RCC 7860 (cell line): ENCODE measurements at places on chromosomes 12 and 14.

DNA sequence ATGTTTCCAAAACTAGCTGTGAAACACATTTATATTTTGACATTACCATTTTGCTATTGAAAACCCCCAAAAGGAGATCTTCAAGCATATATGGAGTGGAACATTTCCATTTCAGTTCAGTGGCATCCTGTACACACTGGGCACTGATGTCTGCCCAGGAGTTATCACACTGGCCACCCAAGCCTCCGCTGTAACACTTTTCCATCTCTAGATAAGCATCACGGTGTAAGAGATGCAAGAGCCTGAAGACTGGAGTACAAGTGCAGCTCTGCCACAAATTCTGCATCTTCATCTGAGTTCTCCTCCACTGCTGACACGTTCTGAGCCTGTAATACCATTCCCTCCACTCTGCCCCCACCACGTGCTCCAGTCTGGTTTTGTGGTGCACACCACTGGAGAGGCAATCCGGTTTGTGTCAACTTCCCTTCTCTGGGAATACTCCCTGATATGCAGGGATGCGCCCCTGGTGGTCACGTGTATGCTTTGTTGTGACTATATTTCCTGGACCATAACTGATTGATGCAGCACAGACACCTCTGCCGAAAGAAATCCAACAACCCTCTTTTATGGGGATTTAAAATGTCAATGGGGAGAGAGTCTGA, 12.7 kb downstream of the SPTLC2 start:
- no peak for DNase-seq

GRCh38 chr14:59254146-59254910, 65.9 kb downstream of the DAAM1 start:
- DNase-seq: peak; percentile 24

DNA sequence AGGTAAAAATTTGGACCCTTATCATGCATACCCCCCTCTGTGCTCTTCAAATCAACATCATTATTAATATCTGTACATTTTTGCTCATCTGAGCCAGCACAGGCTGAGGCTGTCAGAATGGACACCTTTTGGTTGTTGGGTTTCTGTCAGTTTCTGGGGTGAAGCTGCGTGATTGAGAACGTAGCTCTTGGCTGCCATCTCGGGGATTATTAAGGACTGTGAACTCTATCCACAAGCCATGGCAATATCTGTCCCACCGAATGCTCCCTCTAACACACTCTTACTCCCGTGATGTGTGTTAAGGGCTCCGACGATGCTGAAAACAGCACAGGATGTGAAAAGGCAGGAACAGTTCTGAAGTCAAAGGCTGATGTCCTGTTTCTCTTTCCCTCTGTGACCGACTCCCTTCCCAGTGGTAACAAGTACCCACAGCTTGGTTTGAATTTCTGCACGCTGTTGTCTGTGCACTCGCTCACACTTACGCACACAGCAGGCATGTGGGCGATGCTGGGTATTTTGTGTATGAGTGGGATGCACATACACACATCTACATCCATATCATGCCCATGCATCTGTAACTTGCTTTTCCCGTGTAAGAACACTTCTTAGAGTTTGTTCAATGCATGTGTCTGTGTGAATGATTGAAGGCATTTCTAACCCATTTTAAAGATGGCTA, 405.6 kb downstream of the TMEM121 start:
- no peak for DNase-seq

DNA sequence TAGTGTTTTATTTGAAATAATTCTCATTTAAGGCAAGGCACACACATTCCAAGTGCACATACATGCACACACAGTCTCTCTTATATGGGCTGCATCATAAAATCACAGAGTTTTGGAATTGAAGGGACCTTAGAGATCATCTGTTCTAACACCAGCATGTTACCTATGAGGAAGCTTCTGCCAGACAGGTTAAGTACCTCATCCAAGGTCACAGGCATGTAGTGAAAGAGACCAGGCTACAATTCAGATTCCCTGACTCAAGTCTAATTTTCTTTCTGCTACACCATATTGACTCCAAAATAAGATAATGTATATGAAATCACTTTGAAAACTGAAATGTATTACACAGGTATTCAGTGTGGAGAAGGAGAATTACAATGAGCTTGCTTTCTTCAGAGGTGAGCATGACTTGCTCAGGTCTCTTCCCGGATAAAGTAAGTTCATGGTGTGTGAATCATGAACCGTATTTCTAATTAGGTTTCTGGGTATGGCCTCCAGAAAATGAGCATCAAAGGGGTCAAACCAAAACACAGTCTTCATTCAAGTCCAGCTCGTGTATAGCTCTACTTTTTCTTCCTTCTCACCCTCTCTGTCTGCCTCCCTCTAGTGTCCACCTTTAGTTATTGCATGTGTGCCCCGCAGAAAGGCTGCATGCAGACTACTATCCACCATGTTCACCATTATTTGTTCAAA, 411.9 kb downstream of the FUT8 start:
- DNase-seq: peak; percentile 28

GRCh38 chr12:91974541-91975085, 171.0 kb downstream of the BTG1 start:
- no peak for DNase-seq

DNA sequence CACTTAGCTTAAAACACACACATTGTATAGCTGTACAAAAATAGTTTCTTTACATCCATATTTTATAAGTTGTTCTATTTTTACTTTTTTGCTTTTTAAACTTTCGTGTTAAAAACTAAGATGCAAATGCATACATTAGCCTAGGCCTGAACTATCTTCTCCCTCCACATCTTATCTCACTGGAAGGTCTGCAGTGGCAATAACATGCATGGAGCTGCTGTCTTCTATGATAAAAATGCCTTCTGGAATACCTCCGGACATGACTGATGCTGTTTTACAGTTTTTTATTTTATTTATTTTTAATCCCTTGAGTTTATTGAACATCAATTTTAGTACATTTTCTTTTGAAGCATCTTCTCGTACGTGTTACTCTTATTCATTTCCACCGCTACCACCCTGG, 112.3 kb upstream of the TSPAN8 start:
- DNase-seq: no peak

GRCh38 chr14:37594238-37594970, 645 bp downstream of the FOXA1 start:
- peak; percentile 47 for DNase-seq

GRCh38 chr12:91328451-91328850, 145.8 kb upstream of the DCN start:
- no peak for DNase-seq

GRCh38 chr12:131282292-131283080, 328.8 kb downstream of the ADGRD1 start:
- no peak for DNase-seq

DNA sequence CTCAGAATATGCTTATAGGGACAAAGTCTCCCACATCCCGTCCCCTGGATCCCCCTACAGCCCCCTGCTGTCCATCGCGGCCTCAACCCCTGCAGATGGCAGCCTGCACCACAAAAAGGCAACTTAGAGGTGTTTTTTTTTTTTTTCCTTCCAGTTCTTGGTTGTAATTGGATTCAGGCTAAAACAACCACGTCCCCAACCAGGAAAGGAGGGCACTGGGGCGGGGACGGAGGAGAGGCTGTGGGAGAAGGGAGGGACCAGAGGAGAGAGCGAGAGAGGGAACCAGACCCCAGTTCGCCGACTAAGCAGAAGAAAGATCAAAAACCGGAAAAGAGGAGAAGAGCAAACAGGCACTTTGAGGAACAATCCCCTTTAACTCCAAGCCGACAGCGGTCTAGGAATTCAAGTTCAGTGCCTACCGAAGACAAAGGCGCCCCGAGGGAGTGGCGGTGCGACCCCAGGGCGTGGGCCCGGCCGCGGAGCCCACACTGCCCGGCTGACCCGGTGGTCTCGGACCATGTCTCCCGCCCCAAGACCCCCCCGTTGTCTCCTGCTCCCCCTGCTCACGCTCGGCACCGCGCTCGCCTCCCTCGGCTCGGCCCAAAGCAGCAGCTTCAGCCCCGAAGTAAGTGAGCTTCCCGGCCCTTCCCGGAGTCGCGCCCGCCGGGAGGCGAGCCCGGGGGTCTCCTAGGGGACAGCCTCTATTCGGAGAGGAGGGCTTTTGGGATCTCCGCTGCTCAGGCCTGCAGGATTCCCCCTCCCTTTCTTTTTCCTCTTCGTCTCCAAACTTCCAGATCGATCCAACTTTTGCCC, at the start of gene MMP14:
TSS of gene MMP14 (plus strand) at position 285 of the 813 bp plus-strand sequence. CDS start at position 518, 233 bp downstream.
- DNase-seq: peak; percentile 44
